ENCODE measurements at places on chromosomes 11 and 22. TPM values are rescaled to one million over a fixed set of nuclear protein-coding genes. Genes with fewer than 3 reads are reported as not detected.

Gene MMP3
- not detected for polyA plus RNA-seq

Gene CARNS1
- polyA plus RNA-seq: 0.07 TPM

DNA sequence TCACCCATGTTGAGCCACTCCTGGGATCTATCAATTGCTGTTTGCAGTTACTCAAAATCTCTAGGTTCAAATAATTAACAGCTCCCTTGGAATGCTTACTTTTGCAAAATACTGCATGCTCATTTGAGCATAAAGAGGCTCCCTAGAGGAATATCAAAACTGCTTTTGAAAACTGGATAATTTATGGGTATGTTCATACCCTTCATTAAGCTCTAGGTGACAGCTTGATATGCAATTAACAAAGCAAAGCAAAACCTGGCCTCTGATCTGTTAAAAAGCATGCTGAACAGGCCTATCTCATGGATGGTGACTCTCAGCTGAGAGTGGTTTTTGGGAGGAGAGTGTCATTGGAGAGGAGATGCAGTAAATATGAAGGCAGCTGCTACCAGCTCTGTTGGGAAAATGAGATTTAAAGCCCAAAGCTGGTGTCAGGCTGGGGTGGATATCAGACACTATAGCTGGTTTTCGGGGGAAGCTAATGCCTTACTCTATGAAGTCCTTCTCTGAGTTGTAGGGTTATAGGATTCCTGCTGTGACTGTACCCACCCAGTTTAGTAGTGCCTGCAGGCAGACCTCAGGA, 110.9 kb downstream of the RASSF10 start:
- H3K27ac ChIP-seq: no peak overlapping the region
- no peaks in the 10 kb centered on the region for H3K4me1 ChIP-seq
- no peaks in the 10 kb centered on the region for H3K27me3 ChIP-seq
- H3K4me3 ChIP-seq: no peak overlapping the region
- DNase-seq: no peak

- no peaks in the 10 kb centered on the region for H3K36me3 ChIP-seq
- H3K27me3 ChIP-seq: no peaks in the 10 kb centered on the region
- H3K27ac ChIP-seq: no peak overlapping the region
- H3K4me1 ChIP-seq: no peaks in the 10 kb centered on the region
These were observed 1707.6 kb upstream of the RAG2 start for GRCh38 chr11:38305682-38306081.

- DNase-seq: no peak
- H3K27me3 ChIP-seq: no peaks in the 10 kb centered on the region
- no peak overlapping the region for H3K27ac ChIP-seq
- H3K36me3 ChIP-seq: no peaks in the 10 kb centered on the region
These were observed 282.8 kb downstream of the NTM start for GRCh38 chr11:131653260-131653659.

Gene C11orf91
- not detected for polyA plus RNA-seq

DNA sequence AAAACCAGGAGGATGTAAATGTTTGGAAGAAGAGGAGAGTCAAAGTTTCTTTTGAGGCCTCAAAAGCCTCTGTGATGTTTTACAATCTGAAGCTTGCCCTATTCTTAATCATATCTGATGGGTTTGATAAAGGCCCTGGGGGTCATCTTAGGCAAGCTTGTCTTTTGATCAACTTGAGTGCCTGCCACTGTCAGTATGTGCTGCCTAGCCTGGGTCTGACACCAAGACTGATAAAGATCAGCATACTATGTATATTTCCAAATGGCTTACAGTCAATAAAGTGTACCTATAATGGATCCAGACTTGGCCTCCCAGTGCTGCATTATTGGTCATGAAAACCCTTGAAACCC, 12.7 kb downstream of the EHF start:
- no peak overlapping the region for H3K4me3 ChIP-seq
- no peak overlapping the region for H3K27ac ChIP-seq
- DNase-seq: no peak
- H3K36me3 ChIP-seq: no peaks in the 10 kb centered on the region
- peaks cover 7% of the 10 kb centered on the region for H3K4me1 ChIP-seq

Gene SULT4A1
- polyA plus RNA-seq: 0.07 TPM

DNA sequence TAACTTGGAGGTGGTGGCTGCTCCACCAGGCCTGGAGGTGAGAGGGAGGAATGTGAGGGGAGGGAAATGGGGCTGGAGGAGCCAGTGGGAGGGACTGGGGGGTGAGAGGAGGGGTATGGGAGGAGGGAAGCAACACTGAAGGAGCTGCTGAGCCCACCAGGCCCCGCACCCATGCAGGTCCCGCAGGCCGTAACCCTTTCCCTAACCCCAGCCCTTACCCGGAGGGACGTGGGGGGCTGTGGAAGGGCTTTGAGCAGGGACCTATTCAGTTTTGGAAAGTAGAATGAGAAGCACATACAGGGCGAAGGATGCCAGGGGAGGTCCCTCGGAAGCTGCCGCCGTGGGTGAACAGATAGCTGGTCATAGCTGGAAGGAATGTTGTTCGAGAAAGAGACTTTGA, 33.9 kb upstream of the CRYBB3 start:
- H3K36me3 ChIP-seq: no peaks in the 10 kb centered on the region
- no peak for DNase-seq
- no peak overlapping the region for H3K4me3 ChIP-seq
- no peak overlapping the region for H3K27ac ChIP-seq

- H3K4me3 ChIP-seq: no peak overlapping the region
- no peak overlapping the region for H3K27ac ChIP-seq
- no peaks in the 10 kb centered on the region for H3K36me3 ChIP-seq
- DNase-seq: no peak
- no peaks in the 10 kb centered on the region for H3K4me1 ChIP-seq
These were observed 58.5 kb downstream of the GAB4 start for GRCh38 chr22:16949561-16949960.

DNA sequence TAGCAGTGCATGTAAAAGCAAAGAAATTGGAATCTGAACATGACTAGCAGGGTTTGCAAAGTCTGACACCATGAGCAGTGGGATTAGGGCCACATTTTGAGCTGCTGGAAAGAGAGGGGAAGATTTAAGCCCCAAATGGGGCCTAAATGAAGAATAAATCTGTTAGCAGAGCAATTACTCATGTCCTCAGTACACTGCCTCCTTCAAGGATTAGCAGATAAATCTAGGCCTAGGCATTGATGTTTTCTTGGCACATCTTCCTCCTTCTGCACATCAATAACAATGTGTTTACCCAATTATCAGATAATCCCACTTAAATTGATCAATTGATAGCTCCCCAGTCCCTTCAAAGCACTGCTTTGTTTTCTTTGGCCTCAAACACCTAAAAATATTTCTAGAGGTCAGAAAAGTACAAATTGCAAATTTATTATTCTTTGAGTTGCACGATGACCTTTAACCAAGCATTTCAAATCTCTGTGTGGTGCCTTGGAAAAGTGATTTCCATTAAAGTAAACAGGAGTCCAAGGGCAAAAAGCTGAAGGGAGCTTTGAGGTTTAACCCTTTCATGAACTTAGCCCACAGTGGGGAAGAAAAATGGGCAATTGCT, 514.7 kb upstream of the CHORDC1 start:
- H3K4me1 ChIP-seq: no peaks in the 10 kb centered on the region
- no peaks in the 10 kb centered on the region for H3K36me3 ChIP-seq
- DNase-seq: no peak
- H3K27me3 ChIP-seq: no peaks in the 10 kb centered on the region
- no peak overlapping the region for H3K4me3 ChIP-seq

DNA sequence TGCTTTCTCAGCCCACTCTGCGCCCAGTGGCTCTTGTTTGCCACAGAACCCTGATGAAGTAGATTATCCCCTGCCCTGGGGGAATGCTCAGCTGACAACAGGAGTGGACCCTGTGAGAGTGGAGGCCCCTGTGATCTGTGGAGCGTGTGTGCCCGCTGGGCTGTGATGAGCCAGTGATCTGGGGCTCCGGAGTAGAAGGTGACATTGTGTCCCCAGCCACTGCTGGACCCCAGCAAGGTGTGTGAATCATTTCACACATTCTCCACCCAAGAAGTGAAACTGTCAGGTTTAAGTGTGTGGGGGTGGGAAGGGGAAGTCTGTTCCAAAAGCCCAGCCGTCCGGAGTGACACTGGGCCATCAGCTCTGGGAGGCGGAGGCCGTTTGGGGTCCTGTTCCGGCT, 33.1 kb upstream of the GRAMD4 start:
- H3K4me3 ChIP-seq: no peak overlapping the region
- no peaks in the 10 kb centered on the region for H3K27me3 ChIP-seq
- H3K4me1 ChIP-seq: peaks cover 67% of the 10 kb centered on the region
- no peak for DNase-seq
- H3K27ac ChIP-seq: no peak overlapping the region

Gene GGTLC2
- polyA plus RNA-seq: not detected

GRCh38 chr11:121711236-121711635, 258.5 kb upstream of the SORL1-AS1 start:
- no peak overlapping the region for H3K4me3 ChIP-seq
- no peaks in the 10 kb centered on the region for H3K4me1 ChIP-seq
- H3K27me3 ChIP-seq: no peaks in the 10 kb centered on the region
- no peaks in the 10 kb centered on the region for H3K36me3 ChIP-seq

Gene TSPAN18
- 0.17 TPM for polyA plus RNA-seq

Gene LAYN
- not detected for polyA plus RNA-seq

DNA sequence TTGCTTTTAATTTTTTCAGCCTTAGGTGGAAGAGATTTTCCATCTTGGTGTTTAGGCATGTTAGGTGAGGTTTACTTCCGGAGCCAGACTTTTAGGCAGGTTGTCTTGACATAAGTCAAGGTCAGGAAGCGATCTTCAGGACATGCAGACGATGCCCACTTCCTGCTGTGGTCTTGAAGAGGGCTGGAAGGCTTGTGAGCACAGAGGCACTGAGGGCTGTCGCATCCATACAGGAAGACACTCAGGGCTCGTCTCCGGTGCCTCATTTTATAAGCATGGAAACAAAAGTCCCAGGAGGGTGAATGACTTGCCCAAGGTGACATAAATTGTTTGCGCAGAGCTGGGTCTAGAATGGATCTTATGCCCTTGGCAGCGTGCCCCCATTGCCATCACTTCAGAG, 30.8 kb downstream of the MARK2 start:
- no peaks in the 10 kb centered on the region for H3K27me3 ChIP-seq
- DNase-seq: no peak
- peaks cover 38% of the 10 kb centered on the region for H3K4me1 ChIP-seq
- H3K4me3 ChIP-seq: no peak overlapping the region
- H3K27ac ChIP-seq: no peak overlapping the region

Gene DSCAML1
- polyA plus RNA-seq: not detected

GRCh38 chr22:38316364-38317121, 690 bp downstream of the CSNK1E start:
- no peaks in the 10 kb centered on the region for H3K27me3 ChIP-seq
- H3K4me3 ChIP-seq: peak overlapping the region; percentile 86
- peak; percentile 78 for DNase-seq
- H3K36me3 ChIP-seq: peaks cover 27% of the 10 kb centered on the region
- H3K27ac ChIP-seq: peak overlapping the region; percentile 72
- H3K4me1 ChIP-seq: peaks cover 48% of the 10 kb centered on the region

Gene SLC5A1
- polyA plus RNA-seq: not detected

Gene SLC22A8
- polyA plus RNA-seq: not detected
